ENCODE measurements at places on chromosomes 13 and 19.

DNA sequence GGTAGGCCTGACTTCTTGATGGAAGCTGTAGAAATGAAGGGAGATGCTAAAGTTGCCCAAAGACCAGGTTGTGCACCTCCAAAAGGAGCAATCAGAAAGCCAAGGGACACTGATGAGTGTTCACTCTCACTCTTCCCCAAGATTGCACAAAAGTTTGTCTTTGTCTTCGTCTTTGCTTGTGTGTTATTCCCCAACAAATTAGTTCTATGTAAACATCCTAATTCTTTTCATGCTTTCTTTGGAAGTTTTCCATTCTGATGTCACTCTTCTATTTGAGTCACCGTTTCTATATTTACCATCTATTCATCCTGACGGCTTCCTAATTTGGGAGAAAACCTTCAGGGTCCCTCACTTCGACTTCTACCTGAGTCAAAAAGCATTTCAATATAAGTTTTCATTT is 3.7 kb upstream of the TMEM272 start:
- DNase-seq, result no peak

DNA sequence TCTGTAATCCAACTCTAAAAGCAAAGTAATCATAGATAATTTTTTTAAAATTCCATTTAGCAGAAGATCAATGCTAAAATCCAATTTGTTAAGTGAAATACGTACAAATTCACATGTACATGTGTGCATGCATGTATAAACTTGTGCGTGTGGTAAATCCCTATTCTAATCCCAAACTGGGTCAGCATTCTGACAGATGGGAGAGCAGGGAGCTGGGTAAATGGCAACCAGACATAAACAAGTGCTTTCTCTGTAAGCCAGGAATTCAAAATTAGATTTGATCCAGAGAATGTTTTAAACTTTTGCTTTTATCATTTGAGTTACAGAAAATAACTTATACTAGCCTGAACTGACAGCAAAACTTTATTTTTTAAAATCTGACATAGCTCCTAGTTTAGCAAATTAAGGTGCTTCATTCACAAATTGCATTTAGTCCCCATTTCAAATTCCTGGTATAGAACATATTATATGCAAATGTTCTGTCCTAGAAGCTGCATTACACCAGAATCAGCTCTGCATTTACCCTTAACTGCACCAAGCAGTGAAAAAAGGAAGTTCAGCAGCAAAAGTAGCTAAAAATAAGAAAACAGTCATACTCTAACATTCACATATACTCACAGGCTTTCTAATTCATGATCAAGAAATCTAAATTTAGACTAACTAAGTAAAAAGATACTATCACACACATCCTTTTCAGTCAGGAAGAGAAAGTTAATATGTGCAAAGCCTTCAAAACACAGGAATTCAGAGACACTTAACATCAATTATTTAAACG is 32.6 kb downstream of the UBL3 start:
- DNase-seq, result no peak

DNA sequence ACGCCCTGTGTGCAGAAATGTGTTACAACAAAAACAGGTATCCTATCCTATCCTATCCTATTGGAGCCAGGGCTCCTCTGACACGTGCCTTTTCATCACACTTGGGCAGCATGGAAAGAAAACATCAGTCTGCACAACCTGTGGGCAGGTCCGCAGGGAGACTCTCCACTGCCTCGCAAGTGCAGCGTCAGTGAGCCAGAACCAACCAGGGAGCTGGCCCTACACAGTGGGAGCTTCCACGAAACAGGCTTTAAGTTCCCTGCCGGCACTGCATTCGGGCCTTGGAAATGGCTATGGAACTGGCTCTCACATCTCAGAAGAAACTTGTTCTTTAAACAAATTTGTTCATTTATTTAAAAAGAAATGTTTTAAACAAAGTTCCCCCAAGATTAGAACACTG is 49.5 kb downstream of the SLC7A1 start:
- DNase-seq, result no peak

DNA sequence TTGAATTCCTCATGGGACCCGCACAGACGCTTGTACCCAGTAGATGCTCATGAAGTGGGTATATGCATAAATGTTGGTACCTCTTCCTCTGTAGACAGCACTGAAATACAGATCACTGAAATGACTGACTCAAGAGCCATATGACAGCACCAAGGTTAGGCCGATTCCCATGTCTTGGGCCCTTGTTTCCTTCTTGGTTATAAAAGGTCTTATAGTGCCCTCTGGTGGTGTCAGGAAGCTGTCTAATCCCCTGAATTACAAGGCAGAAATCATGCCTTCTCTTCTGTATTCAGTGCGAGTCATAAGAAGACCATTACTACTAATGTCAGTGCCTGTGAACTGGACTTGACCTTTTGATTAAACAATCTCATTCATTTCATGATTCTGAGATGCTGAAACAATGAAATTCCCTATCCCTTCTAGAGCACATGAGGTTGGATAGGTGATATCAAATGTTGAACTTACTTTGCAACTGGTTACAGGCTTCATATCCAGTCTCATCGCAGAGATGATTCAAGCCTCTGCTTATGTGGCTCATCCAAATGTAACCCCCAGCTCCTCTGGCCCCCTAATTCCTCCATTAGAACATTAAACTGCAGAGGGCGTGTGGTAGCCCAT is 59.7 kb downstream of the SPATA13 start:
- DNase-seq, result peak; percentile 38

DNA sequence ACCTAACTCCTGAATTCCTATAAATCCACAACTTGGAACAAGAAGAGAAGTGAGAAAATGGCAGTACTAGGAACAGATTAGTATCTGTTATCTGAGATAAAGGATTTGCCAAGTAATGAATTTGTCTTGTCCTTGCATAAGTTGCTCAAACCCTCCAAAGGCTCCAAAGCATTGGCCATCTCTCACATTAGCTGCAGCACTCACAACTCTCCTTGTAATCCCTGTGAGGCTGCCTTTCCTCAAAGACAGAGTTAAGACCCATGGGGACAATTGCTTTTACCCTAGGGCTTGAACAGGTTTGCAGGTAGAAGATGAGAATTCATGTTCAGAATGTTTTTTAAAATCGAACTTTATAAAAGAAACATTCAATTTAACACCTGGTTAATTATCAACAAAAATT is 1702.2 kb downstream of the EFNB2 start:
- DNase-seq, result no peak

Measured in NCI-H2171 treated with DMSO at 0.1 percent for 48 hours (cell line).